ENCODE measurements at places on chromosomes 4 and X.

GRCh38 chrX:23513121-23513520 lies 154.2 kb upstream of the PRDX4 start:
- DNase-seq = no peak

DNA sequence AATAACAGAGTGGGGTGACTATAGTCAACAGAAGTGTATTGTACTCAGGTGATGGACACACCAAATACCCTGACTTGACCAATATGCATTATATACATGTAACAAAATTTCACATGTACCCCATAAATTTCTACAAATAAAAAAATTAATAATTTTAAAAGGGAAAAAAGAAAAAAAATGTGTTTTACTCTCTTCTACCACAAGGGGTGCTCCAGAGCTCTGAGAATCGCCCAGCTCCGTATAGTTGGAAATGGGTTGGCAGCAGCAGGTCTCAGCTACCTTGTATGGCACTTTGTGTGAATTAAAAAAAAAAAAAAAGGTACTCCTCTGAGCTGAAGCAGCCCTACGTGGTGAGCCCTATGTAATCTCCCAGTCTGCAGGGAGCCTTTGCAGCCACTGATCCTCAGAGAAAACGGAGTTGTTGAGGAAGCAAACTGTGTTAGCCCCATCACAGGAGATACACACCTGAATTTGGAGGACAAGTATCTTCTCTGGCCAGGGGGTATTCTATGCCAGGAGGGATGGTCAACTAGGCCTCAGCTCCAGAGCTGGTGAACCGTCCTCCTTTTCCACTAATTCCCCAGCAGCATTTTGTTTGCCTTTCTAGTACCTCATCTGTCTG lies 17.2 kb upstream of the POLA1 start:
- peak; percentile 13 for DNase-seq

DNA sequence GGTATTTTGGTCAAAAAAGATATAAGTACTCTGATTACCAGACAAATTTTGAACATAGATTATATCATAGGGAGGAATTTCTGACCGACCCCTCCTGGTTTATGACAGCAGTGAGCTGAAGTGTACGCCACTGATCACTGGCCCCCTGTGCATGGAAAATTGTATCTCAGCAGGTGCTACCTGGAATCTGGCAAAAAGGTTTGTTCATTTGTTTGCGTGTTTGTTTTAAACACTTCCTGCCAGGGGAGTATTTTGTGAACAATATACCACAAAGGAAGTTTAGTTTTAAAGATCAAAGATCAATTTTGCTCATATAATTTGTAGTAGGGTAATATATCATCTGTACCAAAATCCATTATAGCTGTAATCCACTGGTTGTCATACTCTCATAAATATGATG lies 219.7 kb upstream of the TENM3 start:
- DNase-seq = no peak

DNA sequence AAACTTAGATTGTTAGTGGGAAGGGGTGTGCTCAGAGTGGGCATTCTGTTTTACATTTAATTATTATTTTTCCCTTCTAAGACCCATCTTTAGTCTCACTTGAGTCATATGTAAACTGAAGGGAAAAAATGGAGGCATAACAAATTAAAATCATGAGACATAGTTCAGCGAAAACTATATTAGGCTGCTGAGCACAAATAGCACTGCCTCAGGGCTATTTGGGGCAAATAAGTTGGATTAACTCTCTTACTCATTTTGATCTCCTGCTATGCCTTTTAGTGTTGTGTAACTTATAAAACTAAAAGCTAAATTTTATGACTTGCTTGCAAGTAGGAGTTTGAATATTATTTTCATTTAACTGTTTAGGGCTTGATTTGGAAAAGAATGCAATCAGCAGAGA lies 1329.2 kb upstream of the PCDH7 start:
- DNase-seq = no peak

GRCh38 chr4:37726666-37727065 lies 40.5 kb upstream of the RELL1 start:
- DNase-seq = peak; percentile 74

DNA sequence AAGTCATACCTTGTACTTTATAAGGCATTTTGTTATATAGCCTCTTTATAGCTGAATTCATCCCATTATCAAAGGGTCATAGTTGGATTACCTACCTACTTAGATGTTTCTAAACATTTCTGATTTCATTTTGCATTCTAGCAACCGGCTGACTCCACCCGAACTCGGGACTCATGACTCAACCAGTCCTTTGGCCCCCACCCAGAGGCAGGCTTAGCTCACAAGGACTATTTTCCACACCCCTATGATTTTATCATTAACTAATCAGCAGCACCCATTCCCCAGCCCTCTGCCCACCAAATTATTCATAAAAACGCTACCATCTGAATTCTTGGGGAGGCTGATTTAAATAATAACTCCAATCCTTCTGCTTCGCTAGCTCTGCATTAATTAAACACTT lies 79.9 kb upstream of the EGFL6 start:
- DNase-seq = peak; percentile 69

GRCh38 chrX:85992811-85993229 lies 54.5 kb downstream of the CHM start:
- DNase-seq = peak; percentile 37

- no peak for DNase-seq
Observed at GRCh38 chr4:25253071-25253445, 19.2 kb downstream of the PI4K2B start.

DNA sequence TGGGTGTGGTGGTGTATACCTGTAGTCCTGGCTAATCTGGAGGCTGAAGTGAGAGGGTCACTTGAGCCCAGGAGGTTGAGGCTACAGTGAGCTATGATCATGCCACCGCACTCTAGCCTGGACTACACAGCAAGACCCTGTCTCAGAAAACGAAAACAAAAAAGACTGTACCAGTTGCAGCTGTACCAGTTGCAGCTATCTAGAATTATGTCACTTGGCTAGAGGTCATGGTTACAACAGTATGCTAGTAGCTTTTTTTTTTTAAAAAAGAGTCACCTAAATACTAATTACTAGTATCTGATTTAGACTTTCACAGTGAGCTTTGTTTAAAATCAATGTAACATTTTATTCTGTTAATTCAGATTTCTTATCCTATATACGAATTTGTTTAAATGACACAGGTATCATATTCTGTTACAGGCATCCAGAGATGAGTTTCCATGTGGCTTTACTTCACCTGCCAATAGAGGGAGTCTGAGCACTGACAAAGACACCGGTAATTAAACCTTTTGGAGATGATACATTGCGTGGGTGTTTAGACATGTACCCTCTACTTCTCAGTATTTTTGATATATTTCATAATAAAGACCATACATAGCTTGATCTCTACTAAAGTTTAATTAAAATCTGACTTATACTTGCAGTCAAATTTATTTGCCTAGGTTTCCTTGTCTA lies 100.2 kb upstream of the IL13RA1 start:
- peak; percentile 2 for DNase-seq

DNA sequence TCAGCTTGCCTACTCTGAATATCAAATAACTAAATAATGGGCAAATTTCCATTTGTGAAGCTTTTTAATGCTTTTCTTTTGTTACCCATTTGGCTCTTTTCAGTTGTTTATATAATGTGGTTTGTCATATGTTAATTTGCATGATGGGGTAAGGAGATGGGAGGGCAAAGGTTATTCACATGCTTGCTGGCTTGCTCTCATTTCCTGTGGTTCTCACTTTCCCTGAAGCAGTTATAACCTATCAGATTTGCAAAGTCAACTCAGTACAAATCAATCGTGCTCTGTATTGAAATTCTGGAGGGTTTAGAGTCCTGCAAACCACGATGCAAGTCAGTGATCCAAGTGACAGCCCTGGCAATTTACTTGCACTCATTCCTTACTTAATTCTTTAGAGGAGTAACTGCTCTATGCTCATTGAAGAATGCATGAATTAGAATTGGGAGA lies 711.2 kb downstream of the ADGRL3 start:
- DNase-seq = no peak

GRCh38 chrX:135484641-135485289 lies 35.7 kb upstream of the INTS6L start:
- DNase-seq = peak; percentile 68

DNA sequence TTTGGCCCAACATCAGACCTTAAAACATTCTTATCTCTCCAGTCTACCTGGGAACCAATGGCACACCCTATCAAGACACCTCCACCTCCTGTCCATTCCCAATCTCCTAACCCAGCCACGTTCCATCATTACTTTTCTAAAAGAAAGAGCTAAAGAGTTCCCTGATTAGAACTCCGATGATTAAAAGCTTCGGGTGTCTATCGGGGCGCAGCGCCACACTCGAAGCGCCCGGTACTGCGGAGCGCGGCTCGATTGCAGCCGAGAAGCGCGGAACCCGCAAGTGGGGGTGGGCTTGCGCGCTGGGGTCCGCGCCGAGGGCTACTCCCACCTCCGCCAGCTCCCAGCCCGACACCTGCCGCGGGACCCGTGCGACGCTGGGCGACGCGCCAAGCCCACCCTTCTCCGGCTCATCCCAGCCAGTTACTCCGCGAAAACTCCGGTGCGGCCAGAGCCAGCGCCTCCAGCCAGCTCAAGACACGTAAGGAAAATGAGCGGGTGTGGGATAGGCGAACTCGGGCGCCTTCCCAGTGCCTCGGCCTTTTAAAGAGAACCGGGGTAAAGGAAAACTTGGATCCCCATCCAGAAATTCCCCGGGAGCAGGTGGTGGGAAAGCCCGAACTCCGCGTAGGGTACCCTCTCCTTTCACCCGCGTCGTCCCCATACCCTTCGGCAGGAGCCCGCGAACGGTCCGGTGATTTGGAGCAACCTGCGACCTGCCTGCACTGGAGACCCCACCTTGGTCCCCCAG lies 593 bp downstream of the NPY1R start:
- peak; percentile 28 for DNase-seq

DNA sequence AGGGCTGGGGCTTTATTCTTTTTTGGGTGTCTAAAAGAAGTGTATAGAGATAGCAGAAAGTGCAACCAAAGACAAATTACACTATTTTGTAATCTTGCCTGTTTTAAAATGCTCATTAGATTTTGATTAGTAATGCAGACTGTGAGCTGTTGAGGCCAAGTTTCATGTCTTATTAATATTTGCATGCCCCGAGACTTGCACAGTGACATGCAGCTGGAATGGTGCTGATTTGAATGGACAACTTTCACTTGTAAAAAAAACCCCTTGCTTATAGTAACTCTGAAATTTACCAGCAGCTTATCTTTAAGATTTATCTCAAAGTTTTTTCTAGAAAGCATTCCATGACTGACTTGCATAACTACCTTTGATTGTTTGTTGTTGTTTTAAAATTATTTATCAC lies 835.1 kb upstream of the IGFBP7 start:
- no peak for DNase-seq

GRCh38 chrX:149908308-149908707 lies 21.1 kb upstream of the HSFX4 start:
- DNase-seq = no peak

DNA sequence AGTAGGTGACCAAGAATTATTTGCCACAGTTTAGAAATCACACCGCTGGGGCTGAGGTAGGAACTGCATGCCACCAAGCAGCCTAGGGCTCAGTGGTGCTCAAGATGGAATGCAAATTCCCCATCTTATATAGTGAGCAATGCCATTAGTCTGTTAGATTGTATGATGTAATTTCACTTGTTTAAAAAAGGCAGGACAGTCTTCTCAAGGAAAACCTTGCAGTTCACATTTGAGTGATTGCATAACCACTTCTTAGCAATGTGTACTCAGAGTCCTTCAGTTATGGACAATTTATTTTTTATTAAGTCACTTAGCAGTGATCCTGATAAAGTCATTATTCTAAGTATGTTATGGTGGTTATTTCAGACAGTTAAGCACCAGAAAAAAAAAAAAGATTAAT lies 142.9 kb upstream of the SFRP2 start:
- DNase-seq = peak; percentile 27

GRCh38 chr4:152896811-152897210 lies 39.3 kb upstream of the FHDC1 start:
- peak; percentile 20 for DNase-seq

GRCh38 chr4:31807036-31807435 lies 1086.9 kb downstream of the PCDH7 start:
- DNase-seq = peak; percentile 61

DNA sequence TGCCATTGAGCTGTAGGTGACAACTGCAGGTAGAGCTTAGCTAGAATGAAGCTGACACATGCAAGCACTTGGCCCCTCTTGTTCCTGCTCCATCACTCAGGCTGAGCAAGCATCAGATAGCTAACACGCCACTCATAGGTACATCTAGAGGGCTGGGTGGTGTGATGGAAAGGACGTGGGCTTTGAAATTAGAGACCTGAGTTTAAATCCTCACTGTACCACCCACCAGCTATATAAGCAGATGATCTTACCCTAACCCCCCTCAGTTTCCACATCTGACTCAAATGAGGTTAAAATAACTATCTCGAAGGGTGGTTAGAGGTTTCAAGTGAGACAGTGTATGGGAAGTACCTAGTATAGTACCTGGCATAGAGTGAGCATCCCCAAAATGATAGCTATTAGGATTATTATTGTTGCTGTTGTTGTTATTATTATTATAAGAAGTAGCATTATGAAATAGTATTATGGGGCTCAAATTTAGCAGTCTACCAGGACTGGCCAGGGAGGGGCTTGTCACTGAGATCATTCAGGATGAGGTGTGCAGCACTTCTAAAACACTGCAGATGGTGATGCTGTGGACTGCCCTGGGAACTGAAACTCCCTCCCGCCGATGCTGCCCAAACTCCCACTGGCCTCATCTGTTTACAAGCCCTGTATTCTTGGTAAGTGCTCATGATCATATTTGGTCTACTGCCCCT lies 59.0 kb downstream of the REELD1 start:
- no peak for DNase-seq

GRCh38 chr4:110510955-110511544 lies 35.1 kb downstream of the ENPEP start:
- DNase-seq = peak; percentile 76

GRCh38 chr4:178275671-178276360 lies 833.6 kb upstream of the AGA start:
- DNase-seq = no peak

DNA sequence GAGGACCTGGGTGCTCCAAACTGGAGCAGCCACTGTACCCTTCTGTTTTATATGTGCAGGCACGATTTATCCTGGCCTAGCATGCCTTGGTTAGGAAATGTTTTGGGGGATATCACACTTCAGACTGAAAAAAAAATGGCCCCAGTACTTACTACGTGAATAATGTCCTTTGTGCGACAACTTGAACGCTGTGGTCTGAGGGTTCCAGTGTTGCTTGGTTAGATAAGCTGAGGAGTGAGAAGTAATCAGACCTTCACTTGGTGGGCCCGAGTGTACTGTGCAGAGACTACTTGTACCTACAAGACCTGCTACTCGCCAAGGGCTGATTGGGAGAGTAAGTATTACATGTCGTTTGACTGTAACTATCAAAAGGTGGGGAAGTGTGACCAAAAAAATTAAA lies 678 bp downstream of the DNAAF6 start:
- DNase-seq = no peak

GRCh38 chrX:56232221-56233082 lies at the start of gene KLF8:
TSS of gene KLF8 (plus strand) at chrX:56232356. CDS start at chrX:56233335, 979 bp downstream.
- no peak for DNase-seq

- no peak for DNase-seq
Observed at GRCh38 chr4:119655111-119655837, 26.7 kb upstream of the PDE5A start.

GRCh38 chrX:12978205-12979025 lies 3.5 kb downstream of the TMSB4X start:
- DNase-seq = peak; percentile 85

GRCh38 chrX:34197946-34198345 lies 65.8 kb upstream of the FAM47A start:
- no peak for DNase-seq

- DNase-seq = peak; percentile 50
Observed at GRCh38 chr4:148238086-148238485, 204.1 kb downstream of the NR3C2 start.
